ENCODE measurements at places on chromosomes 11 and 22.

GRCh38 chr11:70579316-70579955 lies 181.1 kb downstream of the CTTN start:
- DNase-seq = no peak

DNA sequence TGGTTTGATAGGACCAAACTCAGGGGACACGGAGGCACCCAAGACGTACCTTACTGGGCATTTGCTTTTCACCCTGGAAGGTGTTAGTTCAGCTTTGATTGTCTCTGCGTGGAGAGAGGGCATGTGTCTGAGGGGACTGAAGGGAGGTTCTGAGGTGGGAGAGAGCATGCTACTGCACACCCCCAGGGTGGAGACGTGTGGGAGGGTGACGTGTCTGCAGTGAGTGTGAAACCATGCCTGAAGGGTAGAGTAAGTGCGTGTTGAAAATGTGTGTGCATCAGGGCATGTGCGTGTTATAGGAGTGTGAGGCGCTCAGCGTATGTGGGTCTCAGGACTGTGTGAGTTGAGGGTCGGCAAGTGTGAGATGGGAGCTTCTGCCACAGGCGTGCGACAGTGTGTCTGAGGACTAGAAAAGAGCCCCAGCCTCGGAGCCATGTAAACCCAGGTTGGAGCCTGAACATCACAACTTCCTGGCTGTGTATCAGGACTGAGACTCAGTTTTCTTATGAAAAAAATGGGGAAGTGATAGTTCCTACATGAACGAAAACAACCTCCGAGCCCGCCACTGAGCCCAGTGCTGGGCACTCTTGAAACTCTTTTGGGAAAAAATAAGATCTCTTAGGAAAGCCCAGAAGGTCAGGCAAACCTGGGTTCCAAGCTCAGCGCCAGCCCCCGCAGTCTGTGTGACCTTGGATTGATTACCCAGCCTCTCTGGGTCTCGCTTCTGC lies 11.8 kb upstream of the KCNJ11 start:
- DNase-seq = no peak

DNA sequence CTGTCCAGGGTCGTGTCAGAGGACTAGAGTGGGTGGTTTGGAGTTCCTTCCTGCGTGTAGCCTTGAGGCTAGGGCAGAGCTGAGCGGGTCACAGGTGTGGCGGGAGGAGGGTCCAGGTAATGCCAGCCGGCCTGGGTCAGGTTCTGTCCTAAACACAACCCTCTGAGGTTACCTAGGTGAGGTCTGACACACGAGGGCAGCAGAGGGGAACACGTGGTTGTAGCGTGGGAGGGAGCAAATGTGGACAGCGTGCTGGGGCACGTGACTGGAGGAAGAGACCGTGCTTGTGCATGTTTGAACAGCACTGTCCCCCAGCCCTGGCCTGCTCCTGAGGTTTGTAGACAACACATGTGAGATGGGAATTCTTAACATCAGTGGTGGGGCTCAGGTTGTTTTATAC lies 13.1 kb downstream of the MOV10L1 start:
- no peak for DNase-seq

- DNase-seq = no peak
Measured at GRCh38 chr11:1219446-1219833, 3.4 kb upstream of the MUC5B start.

DNA sequence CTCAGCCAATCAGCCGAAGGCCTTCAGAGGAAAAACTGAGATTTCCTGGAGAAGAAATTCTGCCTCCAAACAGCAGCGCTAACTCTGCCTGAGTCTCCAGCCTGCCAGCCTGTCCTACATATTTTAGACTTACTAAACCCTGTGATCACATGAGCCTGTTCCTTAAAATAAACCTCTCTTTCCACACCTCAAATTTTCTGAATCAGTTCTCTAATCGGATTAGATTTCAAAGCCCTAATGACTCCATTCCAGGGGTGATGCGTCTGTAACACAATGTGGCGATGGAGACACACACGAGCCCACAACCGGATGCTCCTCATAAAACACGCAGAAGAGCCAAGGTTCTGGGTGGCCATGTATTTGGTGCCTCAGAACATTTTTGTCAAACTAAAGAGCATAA lies 1371.2 kb downstream of the BRD1 start:
- DNase-seq = no peak

DNA sequence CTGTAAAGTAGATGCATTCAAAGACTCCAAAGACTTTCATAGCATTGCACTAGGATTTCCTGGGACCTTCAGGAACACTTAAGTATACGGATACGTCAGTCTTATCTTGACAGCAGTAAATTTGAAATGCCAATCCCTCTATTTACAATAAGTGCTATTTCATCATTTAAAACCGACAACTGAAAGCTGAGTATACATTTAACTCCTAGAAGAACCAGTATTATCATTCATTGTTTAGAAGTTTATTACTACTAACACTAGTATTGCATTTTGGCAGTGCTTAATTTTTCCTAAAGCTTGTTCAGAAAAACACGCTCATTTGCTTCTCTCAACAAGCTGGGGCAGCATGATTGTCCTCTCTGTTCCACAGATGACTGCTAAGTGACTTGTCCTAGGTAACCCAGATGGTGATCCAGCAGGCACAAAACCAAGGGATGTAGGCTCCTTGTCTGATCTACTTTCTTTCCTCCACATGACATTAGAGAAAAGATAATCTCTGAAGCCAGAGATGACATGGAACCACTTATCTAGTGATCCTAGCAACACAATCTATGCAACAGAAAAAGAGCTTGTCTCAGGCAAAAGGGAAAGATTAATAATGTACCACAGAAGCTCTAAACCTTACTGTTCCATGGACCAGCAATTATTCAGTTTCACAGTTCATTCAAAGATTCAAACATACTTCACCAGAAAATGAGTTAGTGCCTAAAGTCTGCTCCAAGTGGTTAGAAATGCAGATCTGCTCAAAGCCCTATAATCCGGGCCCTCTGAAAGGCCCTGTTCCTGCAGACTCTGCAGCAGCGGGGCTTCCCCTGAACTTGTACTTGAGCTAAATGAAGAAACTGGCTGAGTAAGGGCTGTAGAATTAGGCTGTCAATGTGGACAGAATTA lies 5.2 kb downstream of the MAML2 start:
- peak; percentile 78 for DNase-seq

DNA sequence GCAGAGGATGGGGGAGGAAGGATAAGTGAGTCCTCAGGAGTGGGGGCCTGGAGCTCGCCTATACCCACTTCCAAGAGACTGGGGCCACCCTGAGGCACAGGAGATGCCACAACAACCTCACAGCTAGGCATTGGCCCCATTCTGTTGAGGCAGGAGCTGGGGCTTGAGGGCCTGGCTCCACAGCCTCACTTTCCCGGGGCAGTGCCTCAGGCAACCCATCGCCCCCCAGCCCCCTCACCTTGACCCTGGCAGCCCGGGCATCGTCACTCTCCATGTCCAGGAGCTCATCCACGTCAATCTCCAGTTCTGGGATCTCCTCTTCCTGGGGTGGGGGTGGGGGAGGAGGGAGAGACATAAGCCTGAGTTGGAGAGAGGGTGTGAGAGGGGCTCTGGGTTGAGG lies 1.8 kb downstream of the PPP1R14B start:
- no peak for DNase-seq
